ENCODE measurements at places on chromosomes 5 and 9.
A peak's percentile ranks its signal among the peaks of the same experiment; 100 is the strongest.

- DNase-seq: no peak
Observed at GRCh38 chr9:95027914-95028852, 289.3 kb downstream of the FANCC start.

GRCh38 chr5:124130816-124131215 lies 615.6 kb downstream of the ZNF608 start:
- no peak for DNase-seq

- DNase-seq: no peak
Observed at GRCh38 chr9:136694163-136694871, 7.1 kb upstream of the AGPAT2 start.

DNA sequence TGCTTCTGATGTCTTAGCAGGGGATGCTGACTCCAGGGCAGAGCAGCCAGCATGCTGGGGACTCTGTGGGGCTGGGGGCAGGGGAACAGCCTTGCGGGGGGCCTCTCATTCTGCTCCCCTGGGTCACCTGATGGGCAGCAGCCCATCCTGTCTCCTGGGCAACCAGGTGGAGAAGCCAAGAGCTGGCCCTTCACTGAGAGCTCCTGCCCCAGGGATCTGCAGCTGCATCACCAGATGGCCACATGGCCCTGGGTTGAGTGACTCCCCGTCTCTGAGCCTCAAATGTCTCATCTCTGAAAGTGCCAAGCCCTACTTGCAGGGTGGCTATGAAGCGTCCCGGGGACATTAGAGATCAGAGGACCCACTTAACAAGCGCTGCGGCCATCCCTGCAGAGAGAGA lies 49.1 kb downstream of the LRSAM1 start:
- DNase-seq: no peak

DNA sequence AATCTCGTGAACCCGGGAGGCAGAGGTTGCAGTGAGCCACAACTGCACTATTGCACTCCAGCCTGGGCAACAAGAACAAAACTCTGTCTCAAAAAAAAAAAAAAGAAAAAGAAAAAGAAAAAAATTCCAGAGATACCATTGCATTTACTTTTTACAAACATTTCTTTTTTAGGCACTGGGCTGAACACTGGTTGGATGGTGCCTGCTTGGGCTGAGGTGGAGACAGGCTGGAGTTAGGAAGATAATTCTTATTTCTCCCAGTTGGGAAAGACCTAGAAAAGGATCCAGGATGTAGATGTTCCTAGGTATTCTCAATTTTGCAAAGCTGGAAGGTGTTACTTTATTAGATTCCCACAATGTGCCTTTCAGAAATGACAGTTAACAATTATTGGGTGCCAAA lies 49.9 kb upstream of the JMY start:
- DNase-seq: no peak

- DNase-seq: no peak
Observed at GRCh38 chr5:167947306-167947705, 344.1 kb upstream of the WWC1 start.

- DNase-seq: no peak
Observed at GRCh38 chr5:113203916-113204315, 227.3 kb downstream of the DCP2 start.

- no peak for DNase-seq
Observed at GRCh38 chr9:81363916-81364480, 325.3 kb downstream of the TLE1 start.

DNA sequence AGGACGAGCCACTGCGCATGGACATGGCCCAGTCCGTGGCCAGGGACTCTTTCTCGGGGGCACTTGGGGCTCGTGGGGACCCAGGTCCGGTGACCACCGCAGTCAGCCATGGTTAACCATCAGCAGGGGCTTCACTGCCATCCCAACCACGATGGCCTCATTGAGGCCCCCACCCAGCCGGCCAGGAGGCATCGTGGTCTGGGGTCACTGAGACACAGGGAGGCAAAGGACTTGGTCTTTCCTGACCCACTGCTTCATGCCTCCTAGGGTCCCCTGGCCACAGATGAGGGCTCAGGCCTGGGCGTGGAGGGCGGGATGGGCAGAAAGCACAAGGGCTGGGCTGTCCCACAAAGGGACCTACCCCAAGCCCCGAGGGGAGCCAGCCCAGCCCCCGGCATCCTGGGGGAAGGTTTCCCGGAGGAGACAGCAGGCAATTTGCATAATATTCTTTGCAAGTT lies 6.6 kb downstream of the NACC2 start:
- DNase-seq: no peak

DNA sequence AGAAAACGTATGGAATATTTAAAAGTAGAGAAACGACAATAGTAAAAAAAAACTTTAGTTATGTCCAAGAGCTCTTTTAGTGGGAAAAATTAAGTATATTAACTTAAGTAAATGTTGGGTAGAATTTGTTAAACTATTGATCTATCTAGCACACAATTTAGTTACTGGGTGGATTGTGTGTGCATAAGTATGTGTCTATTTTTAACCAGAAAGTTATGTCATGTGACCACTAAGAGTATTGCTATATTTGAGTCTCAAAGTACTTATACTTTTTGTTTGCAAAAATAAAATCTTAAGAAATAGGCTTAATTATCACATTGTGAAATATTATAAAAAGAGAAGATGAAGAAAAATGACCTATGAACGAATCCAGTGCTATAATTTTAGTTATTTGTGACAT lies 56.8 kb downstream of the ADGRV1 start:
- no peak for DNase-seq

DNA sequence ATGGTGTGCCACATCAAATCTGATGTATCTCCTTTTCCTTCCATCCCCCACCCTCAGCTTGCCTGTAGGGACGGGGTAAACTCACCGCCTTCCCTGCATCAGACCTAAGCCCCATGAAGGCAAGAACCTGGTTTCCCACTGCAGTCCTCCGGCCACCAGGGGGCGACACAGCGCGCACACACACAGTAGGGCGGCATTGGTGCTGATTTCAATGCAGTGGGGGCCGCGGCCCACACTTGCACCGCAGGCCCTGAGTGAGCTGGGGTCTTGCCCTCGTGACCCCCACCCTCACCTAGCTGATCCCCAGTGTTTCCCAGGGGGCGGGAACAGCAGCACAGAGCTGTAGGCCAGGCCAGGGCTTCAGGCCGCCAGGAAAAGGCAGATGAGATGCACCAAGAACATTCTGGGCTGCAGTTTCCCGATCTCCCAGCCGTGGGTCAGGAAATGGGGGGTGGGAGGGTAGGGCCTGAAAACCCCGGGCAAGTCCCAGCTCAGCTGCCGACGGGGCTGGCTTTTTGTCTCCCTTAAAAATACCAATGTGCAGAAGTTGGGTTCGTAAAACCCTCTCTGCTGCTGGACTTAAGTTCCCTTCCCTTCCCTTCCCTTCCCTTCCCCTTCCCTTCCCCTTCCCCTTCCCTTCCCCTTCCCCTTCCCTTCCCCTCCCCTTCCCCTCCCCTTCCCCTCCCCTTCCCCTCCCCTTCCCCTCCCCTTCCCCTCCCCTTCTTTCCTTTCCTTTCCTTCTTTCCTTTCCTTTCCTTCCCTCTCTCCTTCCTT lies 19.5 kb downstream of the FAM163B start:
- no peak for DNase-seq

DNA sequence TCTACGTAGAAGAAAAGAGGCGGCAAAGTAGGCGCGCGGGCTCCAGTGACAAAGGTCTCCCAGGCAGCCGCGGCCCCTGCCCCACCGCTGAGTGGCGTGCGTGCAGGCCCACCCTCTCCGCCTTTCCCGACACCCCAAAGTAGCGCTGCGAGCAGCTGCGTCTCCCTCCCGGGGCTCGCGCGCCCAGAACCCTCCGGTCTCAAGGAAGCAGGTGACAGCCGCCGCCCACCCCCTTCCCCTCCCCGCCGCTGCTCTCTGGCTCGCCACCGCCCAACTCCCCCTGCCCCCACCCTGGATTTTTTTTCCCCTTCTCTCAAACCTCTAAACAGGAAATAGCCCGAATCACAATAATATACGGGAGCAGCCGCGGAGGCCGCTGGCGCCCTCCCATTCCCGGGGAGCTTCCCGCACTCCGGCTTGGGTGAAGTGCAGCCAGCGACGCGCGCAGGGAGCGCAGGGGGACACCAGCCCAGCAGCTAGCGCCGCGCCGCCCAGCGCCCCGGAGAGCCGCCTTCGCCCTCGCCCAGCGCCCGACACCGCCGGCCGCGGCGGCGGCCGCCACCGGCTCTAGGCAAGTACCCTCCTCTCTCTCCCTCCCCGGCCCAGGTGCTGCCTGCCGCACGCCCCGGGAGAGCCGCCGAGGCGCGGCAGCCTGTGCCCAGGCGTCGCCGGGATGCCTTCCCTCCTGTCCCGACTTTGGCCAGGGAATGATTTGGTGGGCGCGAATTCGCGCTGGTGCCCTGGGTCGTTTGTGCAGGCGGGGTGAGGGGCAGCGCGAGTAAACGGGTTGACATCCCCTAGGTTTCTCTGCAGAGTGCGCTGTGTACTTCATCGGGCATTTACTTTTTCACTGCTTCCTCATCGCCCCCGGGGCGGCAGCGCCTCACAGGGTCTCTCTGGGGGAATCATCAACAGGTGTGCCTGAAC lies 52.7 kb upstream of the TJP2 start:
- DNase-seq: peak; percentile 42

- peak; percentile 82 for DNase-seq
Observed at GRCh38 chr5:141369994-141370848, at the start of gene PCDHGB3. PCDHGB3 (plus strand) TSS chr5:141370242; CDS start chr5:141370395, 153 bp downstream.

GRCh38 chr5:125978015-125978414 lies 445.2 kb upstream of the GRAMD2B start:
- peak; percentile 72 for DNase-seq

DNA sequence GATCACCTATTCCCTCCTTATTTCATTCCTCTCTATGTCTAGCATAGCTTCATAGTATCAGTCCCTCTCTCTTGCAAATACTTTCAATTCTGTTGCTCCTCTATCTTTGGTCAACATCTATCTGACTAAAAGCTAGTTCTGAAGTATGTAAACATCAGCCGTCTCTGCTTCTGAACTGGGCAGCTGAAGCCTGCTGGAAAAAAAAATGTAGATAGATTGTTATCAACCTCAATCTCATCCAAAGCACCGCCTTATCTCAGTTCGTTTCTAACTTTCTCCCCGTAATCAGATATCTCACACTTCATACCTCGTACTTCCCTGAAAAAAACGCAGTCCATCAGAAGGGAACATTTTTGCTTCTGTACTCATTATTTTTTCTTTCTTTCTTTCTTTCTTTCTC lies 4.5 kb upstream of the SEMA6A start:
- no peak for DNase-seq

DNA sequence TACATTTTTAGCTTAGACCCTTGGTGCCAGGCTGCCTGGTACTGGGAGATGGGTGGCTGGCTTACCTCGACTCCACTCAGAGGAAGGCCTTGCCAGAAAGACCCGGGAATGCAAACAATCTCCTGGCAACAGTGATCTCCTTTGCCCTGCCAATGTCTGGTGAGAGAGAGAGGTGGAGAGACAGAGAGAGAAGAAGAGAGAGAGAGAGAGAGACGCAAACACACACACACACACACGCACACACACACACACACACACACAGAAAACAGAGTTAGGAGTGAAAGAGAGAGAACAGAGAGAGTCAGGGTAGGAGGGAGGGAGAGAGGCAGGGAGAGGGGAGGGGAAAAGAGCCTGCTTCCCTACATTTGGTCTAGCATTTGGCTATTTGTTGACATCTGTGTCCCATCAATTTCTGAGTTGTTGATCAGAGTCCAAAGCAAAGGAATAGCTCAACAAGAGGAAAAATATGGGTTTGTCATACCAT lies 181.6 kb upstream of the MAP1B start:
- no peak for DNase-seq

DNA sequence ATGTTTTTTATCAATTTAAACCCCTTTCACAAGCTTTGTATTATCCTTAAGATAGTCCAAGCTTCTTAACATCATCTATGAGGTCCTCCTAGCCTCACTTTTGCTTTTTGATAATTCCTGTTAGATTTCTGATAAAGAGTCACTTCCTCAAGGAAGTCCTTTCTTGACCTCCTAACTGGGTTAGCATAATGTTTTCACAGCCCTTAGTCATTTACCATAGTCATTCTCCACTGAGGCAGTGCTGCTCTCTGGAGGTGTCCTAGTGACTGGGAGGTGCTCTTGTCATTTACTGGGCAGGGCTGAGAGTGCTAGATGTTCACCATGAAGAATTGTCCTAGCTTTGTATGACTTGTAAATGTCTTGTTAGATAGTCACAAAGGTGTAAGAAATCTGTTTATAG lies 26.4 kb downstream of the TNPO1 start:
- DNase-seq: no peak

DNA sequence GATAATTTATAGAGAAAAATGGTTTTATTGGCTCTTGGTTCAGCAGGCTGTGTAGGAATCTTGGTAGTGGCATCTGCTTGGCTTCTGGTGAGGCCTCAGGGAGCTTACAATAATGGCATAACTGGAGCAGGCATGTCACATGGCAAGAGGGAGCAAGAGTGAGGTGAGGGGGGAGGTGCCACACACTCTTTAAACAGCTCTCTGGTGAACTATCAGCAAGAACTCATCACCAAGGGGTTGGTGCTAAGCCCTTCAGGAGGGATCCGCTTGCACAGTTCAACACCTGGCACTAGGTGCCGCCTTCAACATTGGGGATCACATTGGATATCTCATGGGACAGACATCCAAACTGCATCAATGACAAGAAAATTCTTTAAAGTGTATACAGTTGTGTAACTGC lies 10.5 kb downstream of the GPBP1 start:
- DNase-seq: peak; percentile 6

DNA sequence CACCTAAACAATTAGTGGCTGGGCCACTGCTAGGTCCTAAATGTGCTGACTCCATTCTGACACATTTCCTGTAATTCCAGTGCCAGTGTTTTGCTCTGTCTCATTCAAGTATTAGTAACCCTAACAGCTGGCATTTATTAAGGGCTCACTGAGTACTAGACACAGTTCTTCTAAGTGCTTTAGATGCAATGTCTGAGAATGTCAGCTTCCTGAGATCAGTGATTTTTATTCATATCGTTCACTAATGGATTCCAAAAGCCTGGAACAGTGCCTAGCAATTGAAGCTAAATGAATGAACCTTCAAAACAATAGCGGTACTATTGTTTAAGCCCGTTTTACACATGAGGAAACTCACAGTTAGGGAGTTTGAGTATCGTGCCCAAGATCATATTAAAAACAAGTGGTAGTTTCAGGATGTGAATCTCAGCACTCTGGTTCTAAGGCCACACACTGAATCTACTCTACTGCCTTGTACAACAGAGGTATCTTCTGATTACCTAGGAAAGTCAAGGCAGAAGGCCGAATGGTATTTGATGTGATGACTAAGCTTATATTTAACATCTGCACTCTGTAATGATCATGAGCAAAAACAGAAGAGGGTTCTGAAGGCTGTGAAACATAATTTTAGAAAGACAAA lies 304.0 kb downstream of the PJA2 start:
- no peak for DNase-seq

GRCh38 chr9:134360180-134360759 lies 34.0 kb downstream of the RXRA start:
- no peak for DNase-seq

GRCh38 chr5:116455061-116455460 lies 119.6 kb downstream of the SEMA6A start:
- DNase-seq: no peak

GRCh38 chr9:91085517-91086291 lies 276.0 kb downstream of the AUH start:
- DNase-seq: peak; percentile 20

GRCh38 chr5:111755942-111756381 lies 1.0 kb downstream of the NREP start:
- no peak for DNase-seq

Measured in MM.1S (cell line).